ENCODE measurements at places on chromosomes 7 and 10. TPM values are rescaled to one million over a fixed set of nuclear protein-coding genes. Genes with fewer than 3 reads are reported as not detected.

DNA sequence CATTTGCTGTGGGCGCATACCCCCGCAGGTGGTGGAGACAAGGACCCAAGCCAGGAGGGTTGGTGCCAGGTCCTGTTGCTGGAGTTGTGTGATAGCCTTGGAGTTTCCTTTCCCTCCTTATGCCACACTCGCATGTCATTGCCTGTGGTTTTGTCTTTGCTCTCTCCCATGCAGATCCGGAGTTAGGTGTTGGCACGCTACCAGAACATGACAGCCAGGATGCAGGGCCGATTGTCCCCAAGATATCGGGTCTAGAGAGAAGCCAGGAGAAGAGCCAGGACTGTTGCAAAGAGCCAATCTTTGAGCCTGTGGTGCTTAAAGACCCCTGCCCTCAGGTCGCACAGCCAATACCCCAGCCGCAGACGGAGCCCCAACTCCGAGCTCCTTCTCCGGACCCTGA lies 369.2 kb upstream of the GALNT17 start:
- no peak overlapping the region for H3K4me3 ChIP-seq
- no peak for DNase-seq
- no peak overlapping the region for H3K27ac ChIP-seq
- no peaks in the 10 kb centered on the region for H3K27me3 ChIP-seq

GRCh38 chr7:2409745-2410414 lies 6.5 kb downstream of the CHST12 start:
- H3K27me3 ChIP-seq = no peaks in the 10 kb centered on the region
- H3K27ac ChIP-seq = peak overlapping the region; percentile 9
- peaks cover 55% of the 10 kb centered on the region for H3K4me1 ChIP-seq
- peaks cover 4% of the 10 kb centered on the region for H3K36me3 ChIP-seq
- H3K4me3 ChIP-seq = no peak overlapping the region

- H3K27me3 ChIP-seq = no peaks in the 10 kb centered on the region
- H3K4me3 ChIP-seq = peak overlapping the region; percentile 45
- peaks cover 19% of the 10 kb centered on the region for H3K36me3 ChIP-seq
- H3K27ac ChIP-seq = peak overlapping the region; percentile 70
- no peak for DNase-seq
Measured at GRCh38 chr10:104332243-104333031, 5.8 kb downstream of the ITPRIP start.

GRCh38 chr10:83994325-83994724 lies 145.0 kb upstream of the GHITM start:
- no peak overlapping the region for H3K4me3 ChIP-seq
- H3K36me3 ChIP-seq = no peaks in the 10 kb centered on the region
- no peak for DNase-seq
- peaks cover 3% of the 10 kb centered on the region for H3K27me3 ChIP-seq
- H3K27ac ChIP-seq = no peak overlapping the region
- no peaks in the 10 kb centered on the region for H3K4me1 ChIP-seq

GRCh38 chr7:26487780-26488515 lies 196.3 kb downstream of the SNX10 start:
- H3K27me3 ChIP-seq = peaks cover 4% of the 10 kb centered on the region
- no peak overlapping the region for H3K4me3 ChIP-seq
- no peaks in the 10 kb centered on the region for H3K4me1 ChIP-seq
- no peaks in the 10 kb centered on the region for H3K36me3 ChIP-seq
- no peak for DNase-seq

DNA sequence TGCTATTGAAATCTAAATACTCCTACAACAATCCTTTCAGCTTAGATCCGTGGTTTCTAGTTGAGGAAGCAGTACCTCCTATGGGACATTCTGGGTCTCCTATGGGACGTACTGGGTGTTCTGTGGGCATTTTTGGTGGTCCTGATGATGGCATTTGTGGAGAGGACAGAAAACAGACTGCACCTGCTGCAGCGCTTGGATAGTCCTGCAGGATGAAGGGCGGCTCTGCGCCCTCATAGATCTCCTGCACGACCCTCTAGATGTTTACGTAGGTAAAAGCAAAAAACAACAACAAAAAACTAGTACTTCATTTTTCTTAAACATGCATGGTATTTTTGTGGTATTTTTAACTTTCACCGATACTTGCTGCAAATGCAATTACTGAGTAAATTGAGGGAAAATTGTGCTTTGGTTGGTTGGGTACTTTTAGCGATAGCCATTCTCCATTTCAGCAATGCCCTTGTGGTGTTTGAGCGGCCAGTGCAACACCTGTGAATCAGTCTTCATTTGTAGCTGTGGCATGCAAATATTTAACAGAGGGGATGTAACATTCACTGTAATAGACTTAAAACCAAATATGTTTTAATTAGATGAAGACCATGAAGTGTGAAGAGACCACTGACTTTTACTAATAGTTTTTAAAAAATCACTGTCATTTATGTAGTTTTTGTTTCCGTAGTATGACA lies 461.2 kb downstream of the SDK1 start:
- H3K36me3 ChIP-seq = no peaks in the 10 kb centered on the region
- no peak overlapping the region for H3K4me3 ChIP-seq
- no peaks in the 10 kb centered on the region for H3K4me1 ChIP-seq
- H3K27me3 ChIP-seq = peaks cover 11% of the 10 kb centered on the region
- DNase-seq = no peak

OR2A12 gene
- not detected for total RNA-seq
